ENCODE measurements at places on chromosomes 7 and 10. TPM values are rescaled to one million over a fixed set of nuclear protein-coding genes. Genes with fewer than 3 reads are reported as not detected.

The NKX1-2 gene
- not detected for polyA plus RNA-seq

The MRLN gene
- not detected for polyA plus RNA-seq

The LLCFC1 gene
- polyA plus RNA-seq: not detected

The SUN3 gene
- polyA plus RNA-seq: not detected

The WNT8B gene
- not detected for polyA plus RNA-seq

The PNLIPRP1 gene
- not detected for polyA plus RNA-seq
